Stimulated activated CD8-positive, alpha-beta memory T cell treated with anti-CD3 and anti-CD28 coated beads, Interleukin-7, amount 100 ng/mL, for 48 hours (primary cell): ENCODE measurements at places on chromosomes 5 and 9.

DNA sequence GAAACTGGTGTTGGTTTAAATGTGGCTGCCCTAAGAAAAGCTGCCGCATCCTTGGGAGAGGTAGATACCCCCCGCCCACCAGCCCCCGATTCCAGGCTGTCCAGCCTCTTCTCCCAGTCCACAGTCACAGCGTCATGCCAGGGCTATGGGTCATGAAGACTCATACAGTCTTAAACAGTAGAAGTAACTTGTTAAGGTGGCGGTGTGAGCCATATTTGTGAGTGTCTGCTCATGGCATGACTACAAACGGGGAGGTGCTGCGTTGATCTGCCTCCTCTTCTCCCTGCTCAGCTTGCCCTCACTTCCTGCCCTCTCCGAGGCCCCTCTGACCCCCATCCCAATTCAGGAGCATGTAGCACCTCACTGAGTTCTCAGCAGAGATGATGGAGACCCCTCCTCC, 20.8 kb downstream of the FGD3 start:
- DNase-seq, result no peak

DNA sequence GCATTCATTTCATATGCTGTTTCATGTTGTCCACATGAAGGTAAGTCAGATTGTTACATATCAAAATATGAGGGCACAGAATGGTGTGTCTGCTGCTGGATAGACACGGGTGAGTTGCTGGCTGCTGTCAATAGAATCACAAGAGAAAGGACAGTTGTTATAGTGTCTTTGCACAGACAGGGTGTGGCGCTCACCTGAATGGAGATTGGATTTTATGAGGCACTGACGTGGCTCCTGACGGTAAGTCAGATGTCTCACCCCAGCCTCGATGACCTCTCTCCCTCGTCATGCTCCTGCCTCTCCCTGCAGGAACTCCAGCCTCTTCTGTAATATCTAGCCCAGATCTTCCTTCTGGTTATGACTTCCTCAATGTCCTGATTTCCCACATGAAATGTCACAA, 75.4 kb upstream of the SELENOP start:
- no peak for DNase-seq

- no peak for DNase-seq
These were observed 68.2 kb upstream of the HRH2 start for GRCh38 chr5:175589714-175590113.

DNA sequence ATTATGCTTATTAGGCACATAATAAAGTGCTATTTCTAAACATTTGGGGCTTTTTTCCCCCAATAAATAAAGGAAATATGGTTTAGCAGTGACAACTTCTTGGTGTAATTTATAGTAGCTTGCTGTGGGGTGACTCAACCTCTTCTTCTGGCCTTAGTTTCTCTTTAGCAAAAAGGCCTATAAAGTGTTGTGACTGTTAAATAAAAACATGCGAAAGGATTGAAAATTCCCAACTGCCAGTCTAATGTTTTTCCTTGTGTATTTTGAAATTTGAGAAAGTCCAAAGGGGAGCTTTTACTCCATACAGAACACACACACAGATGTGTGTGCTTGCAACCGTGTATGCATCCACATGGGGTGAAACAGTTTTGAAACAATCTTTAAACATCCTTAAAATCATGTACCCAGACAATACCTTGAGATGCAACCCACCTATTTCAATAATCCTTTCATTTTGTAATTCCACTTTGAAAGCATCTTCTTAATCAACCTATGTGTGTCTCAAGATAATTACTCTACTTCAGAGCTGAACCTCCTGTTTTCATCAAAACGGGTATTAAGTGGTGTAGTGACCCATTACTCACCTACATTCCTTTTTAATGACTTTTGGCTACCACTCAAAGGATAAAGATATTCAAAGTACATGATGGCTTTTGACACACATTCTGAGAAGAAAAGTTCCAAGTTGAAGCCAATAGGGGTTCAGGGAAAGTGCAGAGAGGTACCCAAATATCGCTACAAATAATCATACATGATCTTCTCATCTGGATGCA, 123.8 kb downstream of the DROSHA start:
- no peak for DNase-seq

DNA sequence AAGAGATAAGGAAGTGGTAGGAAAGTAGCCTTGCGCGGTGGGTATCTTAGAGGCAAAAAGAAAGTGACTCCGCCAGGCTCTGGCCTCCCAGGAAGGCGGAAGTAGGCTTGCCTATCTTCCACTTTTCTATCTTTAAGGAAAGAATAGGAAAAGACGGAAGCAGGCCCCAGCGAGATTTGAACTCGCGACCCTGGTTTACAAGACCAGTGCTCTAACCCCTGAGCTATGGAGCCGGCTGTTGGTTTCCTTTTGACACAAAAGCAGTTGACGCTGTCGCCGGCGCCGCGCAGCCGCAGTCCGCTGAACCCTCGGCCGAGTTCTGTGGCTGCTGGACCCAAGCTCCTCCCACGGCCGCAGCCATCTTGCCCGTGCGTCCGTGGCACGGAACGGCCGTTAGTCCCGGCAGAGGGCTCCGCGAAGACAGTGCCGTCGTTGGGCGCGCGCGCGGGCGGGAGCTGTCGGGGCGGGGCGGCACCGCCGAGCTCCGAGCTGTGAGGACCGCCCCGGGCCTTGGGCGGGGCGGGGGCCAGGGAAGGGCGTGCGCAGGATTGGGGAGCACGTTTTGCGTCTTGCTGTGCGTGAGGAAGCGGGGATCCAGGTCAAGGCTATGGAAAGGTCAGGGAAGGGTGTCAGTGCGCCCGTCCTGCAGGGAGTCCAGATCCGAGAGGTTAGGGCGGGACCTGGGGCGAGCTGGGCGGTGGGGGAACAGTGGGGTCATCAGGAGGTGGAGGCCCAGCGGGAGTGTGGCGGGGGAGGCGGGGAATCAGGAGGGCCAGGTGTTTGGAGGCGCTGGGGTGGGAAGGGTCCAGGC, 13.3 kb downstream of the TRIM7 start:
- DNase-seq, result peak; percentile 93

DNA sequence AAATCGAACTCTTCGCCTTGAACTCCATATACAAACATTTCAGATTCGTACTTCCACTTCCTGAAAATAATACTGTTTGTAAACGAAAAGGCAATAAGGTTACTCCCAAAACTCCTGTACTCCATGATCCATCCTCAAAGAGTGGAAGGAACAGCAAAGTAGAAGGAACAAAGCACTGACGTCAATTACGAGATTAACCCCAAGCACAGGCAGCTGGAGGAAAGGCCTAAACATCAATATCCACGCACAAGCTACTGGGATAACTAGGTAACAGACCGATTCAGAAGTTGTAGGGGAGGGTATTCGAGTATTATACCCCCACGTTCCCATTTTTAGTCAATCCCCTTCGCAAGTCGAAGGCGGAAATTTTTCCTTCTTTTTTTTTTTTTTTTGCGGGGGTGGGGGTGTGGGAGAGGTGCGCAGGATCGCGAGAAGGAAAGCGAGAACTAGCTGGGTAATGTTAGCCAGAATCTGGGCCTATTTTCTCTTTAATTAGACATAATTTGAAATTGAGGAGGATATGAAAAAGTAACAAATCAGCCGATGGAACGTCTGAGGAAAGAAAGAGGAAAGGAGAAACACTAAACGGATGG, 909 bp downstream of the AFF4 start:
- no peak for DNase-seq

GRCh38 chr9:96408409-96409280, 9.5 kb downstream of the ZNF367 start:
- no peak for DNase-seq

GRCh38 chr9:81771571-81771970, 82.2 kb upstream of the TLE1 start:
- no peak for DNase-seq

DNA sequence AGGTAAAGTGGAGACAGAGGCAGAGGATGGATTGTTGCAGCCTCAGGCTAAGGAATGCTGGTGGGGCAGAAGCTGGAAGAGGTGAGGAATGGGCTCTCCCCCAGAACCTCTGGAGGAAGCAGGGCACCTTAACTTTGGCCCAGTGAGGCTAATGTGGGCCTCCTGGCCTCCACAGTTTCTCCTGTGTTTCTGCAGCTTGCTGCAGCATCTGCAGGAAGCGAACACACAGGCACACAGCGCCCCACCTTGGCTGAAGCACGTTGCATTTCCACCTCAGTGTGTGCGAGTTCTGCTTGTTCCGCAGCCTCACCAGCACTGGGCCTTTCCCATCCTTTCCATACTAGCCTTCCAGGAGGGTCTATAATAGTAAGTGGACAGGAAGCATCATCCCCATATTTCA, 27.2 kb upstream of the ASS1 start:
- DNase-seq, result no peak

DNA sequence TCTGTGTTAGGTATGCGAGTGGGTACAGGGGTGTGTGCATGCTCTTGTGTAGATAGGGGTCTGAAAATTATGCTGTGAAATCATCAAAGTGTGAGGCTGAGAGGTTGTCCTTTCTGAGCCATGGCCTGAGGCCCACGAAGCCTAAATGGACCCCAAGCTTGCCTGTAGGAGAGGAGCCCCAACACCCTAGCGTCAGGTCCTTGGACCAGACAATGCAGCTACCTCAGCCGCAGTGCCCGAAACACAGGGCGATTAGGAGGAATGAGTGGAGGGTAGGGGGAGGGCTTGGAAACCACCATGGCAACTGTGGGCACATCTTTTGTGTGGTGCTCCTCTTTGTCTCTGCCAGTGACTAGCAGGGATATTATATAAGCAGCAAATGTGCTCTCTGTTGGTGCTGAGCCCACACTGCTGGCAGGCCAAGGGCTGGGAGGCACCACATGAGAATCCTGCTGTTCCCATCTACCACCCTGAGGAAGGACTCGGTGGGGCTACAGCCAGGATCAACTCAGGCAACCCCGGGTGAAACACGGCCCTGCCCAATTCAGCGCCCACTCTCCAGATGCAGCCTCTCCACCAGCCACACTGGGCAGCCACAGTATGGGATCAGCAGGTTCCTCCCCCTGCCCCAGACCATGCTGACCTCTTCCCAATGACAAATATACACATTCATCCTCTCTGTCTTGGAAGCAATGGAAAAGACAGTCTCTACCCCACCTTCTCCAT, 84.6 kb upstream of the FSTL4 start:
- no peak for DNase-seq

DNA sequence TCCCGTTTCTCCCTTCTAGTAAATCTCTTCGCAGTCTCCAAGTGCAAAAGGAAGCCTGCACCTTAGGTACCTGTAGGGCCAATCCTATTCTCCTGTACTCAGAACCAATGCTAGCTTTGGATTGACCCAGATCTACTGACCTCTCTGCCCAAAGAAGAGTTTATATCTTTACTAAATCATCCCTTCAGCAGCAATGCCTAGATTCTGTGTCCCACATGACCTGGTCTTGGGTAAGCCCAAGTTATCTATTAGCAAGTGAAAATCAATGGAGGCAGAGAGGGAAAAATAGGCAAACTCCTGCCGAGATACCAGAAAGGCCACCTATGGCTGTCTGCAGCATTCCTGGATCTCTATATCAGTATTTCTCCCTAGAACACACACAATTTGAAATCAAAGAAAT, 60.0 kb downstream of the SUSD1 start:
- no peak for DNase-seq

DNA sequence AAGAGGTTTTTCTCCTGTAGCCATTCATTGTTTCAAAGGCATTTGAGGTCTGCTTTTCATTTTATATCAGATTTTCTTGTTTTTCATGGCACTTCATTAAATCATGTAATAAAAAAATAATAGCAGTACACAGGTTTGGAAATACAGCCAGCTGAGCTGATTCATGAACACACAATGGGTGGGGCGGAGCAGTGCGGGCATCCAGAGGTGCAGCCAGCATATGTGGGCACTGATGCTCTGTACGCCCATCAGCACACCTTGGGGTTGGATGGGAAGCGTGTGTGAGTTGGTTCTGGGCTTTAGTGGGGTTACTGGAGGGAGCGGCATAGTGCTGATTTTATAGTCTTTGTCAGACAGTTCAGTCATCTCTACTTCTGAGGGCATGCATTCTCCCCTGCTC, 54.2 kb upstream of the IRX4 start:
- no peak for DNase-seq

- DNase-seq, result no peak
These were observed 1.5 kb downstream of the ARPC5L start for GRCh38 chr9:124863371-124863871.

GRCh38 chr9:92965061-92965758, 17.9 kb downstream of the FGD3 start:
- DNase-seq, result no peak

DNA sequence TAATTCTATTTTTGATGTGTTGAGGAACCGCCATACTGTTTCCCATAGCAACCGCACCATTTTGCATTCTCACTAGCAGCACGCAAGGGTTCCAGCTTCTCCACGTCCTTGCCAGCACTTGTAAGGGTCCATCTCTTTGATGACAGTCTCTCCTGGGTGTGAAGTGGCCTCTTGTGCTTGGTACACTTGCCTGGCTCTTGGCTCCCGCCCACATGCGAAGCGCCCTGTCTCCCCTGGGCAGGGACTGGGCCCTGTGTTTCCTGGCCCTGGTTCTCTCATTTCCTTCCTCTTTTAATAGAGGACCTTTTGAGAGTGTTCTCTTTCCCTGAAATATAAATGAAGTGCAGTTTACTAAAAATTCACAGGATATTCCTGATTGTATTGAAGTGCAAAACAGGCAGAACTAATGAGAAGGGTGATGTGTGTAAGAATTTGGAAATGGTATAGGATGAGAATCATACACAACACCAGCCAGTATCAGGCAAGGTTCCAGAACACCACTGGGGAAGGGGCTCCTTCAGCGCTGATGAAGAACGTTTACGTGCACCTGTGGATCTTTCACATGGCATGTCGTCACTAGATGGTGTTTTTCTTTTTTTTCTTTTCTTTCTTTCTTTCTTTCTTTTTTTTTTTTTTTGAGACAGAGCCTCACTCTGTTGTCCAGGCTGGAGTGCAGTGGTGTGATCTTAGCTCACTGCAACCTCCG, 73.0 kb downstream of the EHMT1 start:
- DNase-seq, result no peak

DNA sequence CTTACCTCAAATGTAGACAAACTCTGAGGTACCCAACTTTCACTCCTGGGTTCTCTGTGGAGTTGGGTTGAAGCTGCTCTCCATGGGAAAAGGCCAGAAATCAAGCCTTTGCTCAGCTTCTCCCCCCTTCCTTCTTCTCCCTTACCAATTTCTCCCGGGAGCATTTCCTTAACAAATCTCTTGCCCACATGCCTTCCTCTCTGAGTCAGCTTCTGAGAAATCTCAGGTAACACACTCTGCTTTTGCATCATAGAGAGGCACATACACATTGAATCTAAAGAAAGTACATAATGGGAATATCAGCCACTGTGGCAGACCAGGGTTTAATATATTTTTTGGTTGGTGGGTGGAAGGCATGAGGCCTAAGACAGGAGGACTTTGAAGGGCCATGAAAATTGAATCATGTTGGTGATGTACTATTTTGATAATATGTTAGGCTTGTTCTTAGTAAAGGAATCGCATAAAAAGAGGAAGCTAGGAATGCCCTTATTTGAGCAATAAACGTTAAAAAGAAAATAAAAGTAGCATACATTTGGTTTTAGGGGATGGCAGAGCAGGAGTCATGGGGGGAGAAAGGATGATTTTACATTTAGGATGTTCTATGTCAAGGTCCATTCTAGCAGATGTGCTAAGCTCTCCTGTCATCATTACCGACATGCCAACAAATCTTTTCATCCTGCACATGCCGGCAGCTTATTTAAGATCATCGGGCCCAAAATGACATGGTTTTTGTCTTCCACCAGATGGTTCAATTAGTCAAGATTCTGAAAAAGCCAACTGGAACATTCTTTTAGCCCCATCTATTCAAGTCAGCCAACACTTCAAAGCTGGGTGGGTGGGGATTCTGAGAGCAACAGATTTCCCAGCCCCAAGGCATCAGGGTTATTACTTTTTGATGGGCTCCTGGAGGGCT, 199.5 kb upstream of the CLINT1 start:
- no peak for DNase-seq

- DNase-seq, result no peak
These were observed 167.7 kb upstream of the DMAC1 start for GRCh38 chr9:7967093-7967827.

- DNase-seq, result no peak
These were observed 885 bp upstream of the MLLT3 start for GRCh38 chr9:20623021-20623747.
